ENCODE measurements at places on chromosomes 1 and 21.

- DNase-seq: no peak
These were observed 81.8 kb downstream of the WDR4 start for GRCh38 chr21:42797522-42797921.

DNA sequence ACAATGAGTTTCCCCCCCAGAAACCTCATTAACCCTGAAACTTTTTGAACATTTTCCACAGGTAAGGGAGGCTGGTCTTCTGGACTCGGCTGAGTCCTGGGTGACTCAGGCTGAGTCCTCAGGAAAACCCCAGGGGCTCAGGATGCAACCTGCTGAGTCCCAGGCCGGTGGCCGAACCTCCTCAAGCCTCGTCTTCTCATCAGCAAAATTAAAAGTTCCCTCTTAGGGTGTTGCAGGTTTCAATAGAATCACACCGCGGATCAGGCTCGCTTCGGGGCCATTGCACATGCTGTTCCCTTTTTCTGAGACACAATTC, 35.0 kb upstream of the GRHL3 start:
- DNase-seq: no peak

- DNase-seq: no peak
These were observed 1.0 kb downstream of the OLFML2B start for GRCh38 chr1:162022626-162023025.

DNA sequence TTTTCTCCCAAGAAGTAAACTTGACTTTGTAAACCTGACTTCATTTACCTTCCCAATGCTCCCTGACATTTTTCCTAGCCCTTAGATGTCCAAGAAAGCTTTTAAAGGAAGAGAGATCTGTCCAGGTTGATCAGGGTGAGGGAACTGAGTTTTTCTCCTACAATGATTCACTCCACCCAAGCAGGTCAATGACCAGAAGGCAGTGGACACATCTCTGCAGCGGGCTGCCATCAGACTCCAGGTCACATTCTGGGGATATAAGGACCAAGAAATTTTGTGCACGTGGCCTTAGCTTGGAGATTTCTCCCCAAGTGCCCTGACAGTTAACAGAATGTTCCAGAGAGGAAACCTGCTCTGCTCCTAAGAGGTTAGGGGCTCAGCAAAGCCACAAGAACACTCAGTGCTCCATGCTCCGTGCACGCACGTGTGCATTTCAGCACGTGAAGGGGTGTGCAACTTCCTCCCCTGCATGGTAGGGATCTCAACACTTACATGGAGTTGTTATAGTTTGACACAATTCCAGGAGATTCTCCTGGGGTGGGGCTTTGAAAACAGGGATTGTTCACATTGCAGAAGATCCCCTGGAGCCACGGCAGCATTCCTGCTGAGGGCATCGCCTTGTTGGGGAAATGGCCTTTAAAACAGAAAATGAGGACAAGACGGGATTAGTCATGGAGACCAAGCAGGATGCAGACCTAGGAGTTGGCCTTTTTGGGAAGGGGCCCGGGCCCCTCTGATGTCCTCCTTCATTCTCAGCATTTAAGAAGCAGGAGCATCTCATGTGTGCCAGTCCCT, 9.8 kb downstream of the ABCA4 start:
- no peak for DNase-seq
